ENCODE measurements at places on chromosomes 3 and 15. TPM values are rescaled to one million over a fixed set of nuclear protein-coding genes. Genes with fewer than 3 reads are reported as not detected.
A peak's percentile ranks its signal among the peaks of the same experiment; 100 is the strongest.

The TCAIM gene
- total RNA-seq: 23.4 TPM

The CELF6 gene
- 0.65 TPM for total RNA-seq

The NR2F2 gene
- not detected for total RNA-seq

The CPNE4 gene
- 0.17 TPM for total RNA-seq

GRCh38 chr15:37098468-37099318, 1.7 kb downstream of the MEIS2 start:
- no peak overlapping the region for H3K27ac ChIP-seq
- H3K27me3 ChIP-seq: peaks cover 90% of the 10 kb centered on the region
- H3K36me3 ChIP-seq: peaks cover 15% of the 10 kb centered on the region

- H3K27ac ChIP-seq: no peak overlapping the region
- peaks cover 58% of the 10 kb centered on the region for H3K4me1 ChIP-seq
- no peaks in the 10 kb centered on the region for H3K27me3 ChIP-seq
- H3K4me3 ChIP-seq: no peak overlapping the region
- DNase-seq: no peak
Observed at GRCh38 chr3:112982710-112983109, 7.8 kb upstream of the CD200R1 start.

GRCh38 chr3:171383206-171384018, 76.8 kb downstream of the TNIK start:
- no peaks in the 10 kb centered on the region for H3K36me3 ChIP-seq
- no peak for DNase-seq
- peak overlapping the region; percentile 67 for H3K4me3 ChIP-seq
- H3K4me1 ChIP-seq: peaks cover 41% of the 10 kb centered on the region

- no peak overlapping the region for H3K27ac ChIP-seq
- H3K4me1 ChIP-seq: no peaks in the 10 kb centered on the region
- no peaks in the 10 kb centered on the region for H3K36me3 ChIP-seq
Observed at GRCh38 chr15:53808058-53808706, 48.7 kb upstream of the WDR72 start.

Data from activated T-cell treated with anti-CD3 and anti-CD28 coated beads, Interleukin-2, amount 50 U/mL, for 72 hours (primary cell).